CD4-positive, alpha-beta T cell treated with Interleukin-1 beta for 1 hour (primary cell): ENCODE measurements at places on chromosomes 6 and 20.

GRCh38 chr6:160122744-160123143 is 1.1 kb downstream of the SLC22A1 start:
- DNase-seq, result no peak

DNA sequence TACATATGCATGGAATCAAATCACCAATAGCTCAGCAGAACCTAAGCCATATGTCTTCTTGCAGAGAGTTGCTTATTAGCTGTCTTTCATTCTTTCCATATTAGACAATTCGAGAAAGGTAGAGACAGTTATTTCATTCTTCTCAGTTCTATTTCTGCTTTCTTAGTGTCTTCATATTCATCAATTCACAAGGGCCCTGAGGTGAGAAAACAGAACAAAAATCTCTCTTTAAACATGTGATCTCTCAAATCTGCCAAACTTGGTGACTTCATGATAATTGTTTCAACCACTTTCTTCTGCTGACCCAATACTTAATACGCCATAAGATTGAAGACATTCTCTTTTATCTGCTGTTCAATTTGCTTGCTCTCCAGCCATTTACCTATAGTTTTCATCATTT is 229.7 kb upstream of the MARCKS start:
- DNase-seq, result no peak

DNA sequence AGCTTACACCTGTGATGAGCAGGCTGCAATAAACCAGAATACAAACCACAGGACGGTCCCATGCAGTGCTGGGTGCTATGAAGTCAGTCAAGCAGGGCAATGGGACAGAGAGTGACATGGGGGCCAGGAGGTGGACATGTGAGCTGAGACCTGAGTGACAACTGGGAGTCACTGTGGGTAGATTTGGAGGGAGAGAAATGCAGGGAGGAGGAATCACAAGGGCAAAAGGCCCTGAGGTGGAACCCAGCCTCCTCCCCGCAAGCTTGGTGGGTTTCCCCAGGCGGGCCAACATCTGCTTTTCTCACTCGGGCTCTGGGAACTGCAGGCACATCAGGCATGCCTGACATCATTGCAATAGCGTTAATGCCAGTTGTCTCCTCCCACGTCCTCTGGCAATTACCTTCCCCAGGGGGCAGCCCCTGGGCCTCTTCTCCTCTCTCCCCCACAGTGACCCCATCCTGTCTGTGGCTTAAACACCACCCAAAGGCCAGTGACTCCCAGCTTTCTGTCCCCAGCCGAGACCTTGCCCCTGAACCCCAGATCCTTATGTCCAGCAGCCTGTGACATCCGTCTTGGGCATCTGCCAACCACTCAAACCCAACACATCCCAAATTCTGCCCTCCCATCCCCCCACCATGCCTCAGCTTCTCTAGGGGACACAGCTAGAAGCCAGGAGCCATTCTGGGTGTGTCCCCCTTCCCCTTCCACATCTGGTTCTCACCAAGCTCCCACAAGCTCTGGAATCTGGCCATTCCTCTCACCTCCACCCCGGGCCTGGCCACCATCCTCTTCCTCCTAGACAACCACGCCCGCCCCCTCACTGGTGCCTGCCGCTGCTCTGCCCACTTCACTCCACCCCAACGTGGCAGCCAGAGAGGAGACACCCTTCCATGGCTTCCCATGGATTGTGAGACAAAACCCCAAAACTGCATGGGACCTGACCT is 28.2 kb downstream of the PDRG1 start:
- DNase-seq, result no peak

DNA sequence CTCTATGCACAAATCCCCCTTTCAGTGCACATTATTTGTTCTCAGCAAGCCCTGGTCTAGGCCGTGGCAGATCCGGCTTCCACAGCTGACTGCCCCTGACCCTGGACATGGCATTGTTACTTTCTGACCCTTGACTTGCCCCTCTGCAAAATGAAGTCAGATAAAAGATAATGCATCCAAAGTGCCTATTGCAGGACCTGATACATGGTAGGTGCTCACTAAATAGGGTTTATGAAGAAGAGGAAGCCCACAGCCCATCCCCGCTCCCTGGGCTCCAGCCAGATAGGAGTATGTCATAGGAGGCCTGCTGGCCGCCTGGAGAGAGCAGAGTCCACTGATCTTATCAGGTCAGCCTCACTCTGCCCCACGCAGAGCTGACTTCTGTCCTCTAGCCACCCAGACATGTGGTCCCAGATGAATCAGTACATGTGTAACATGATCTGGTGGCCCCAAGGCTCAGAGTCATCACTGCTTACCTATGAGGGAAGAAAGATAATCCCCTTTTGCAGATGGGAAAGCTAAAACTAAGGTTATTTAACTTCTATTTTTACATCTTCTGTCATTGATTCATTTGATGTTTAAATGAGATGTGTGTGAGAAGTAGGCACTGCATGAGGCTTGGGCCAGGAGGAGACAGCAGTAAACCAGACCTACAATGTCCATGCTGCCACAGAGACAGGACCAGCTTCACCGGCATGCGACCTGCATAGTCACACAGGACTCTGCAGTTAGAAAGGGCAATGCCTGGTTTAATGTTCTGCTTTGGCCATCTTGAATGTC is 20.4 kb downstream of the MAFB start:
- DNase-seq, result no peak

- DNase-seq, result no peak
These were observed 1567.8 kb upstream of the DEFB115 start for GRCh38 chr20:29689411-29690225.

DNA sequence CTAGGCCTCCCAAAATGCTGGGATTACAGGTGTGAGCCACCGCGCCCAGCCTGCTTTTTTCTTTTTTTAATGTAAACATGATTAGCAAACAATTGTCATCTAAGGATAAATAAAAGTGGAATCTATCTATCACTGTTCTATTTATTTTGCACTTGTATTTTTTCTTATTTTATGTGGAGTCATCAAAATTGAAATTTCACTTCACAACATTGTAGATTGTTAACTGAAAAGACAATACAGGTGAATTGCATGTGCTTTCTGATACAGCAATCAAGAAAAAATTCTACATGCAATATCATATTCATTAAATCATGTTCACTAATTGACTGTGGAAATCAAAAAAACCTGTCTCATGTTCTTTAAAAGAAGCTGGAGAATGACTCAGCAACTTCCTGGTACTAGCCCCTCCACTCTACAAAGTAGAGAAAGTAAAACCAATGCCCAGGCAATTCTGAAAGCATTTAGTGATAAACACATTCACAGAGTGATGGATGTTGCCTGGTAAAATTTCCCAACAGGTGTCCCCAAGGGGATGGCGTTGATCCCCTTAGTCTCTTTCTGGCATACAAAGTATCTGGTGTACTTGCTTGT is 10.7 kb upstream of the RFX6 start:
- DNase-seq, result no peak

DNA sequence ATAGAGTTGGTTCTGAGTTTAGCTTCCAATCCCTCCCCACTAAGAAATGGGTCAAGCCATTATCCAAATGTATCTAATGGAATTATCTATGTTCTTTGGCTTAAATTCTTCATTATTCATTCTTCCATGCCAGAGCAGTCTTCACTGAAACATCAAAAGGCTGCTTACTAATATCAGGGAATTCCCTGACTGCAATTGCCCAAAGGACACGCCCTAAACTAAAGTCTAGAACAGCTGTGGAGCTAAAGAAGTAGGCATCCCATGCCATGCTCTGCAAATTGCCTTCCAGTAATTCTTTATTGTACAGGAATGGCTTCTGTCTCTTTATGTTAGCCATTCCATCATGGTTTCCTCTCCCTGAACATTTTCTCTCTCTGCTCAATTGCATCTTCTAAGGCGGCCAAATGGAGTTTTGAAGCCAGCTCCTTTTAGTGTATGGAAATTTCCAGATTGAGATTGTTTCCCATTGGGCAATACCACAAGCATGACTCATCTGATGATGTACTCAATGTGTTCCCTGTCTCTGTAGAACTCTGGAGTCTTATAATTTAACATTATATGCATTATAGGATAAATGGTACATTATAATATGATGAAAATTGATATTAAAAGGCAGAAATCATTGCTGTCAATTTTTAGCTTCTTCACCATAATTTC is 28.8 kb upstream of the TSHZ2 start:
- DNase-seq, result no peak

GRCh38 chr6:88641178-88641903 is 322.1 kb downstream of the RNGTT start:
- no peak for DNase-seq

DNA sequence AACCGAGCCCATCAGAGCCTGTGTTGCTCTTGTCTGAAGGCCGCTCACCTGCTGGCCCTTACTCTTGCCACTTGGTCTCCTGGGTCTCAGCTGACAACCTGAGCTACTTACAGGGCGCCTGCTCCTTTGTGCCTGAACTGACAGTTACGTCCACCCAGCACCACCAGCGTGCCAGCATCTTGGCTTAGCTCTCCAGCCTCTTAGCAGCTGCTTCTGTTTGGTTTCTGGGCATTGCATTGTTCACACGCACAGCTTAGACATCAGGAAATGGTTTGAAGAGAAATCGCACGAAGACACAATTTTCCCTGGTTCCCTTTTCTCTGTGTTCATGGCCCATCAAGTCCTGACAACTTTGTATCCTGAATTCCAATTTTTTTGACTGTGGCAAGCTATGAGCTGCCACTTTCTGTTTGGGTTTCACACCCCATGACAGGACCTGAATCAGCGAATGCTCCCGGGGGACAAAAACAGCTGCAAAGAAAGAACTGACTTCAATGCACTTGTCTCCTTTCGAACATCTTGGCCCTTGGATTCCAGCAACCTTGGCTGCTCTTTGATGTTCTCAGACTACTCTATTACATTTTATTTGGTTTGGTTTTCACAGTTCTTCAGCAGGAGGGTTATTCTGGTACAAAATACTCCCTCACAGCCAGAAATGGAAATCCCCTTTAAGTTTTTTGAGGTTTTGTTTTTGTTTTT is 45.2 kb upstream of the LY86 start:
- DNase-seq, result no peak

- no peak for DNase-seq
These were observed 7.4 kb downstream of the SRC start for GRCh38 chr20:37353285-37353849.

- no peak for DNase-seq
These were observed 105.0 kb downstream of the TIAM2 start for GRCh38 chr6:155100087-155100486.
